ENCODE measurements at places on chromosomes 5 and 9.

DNA sequence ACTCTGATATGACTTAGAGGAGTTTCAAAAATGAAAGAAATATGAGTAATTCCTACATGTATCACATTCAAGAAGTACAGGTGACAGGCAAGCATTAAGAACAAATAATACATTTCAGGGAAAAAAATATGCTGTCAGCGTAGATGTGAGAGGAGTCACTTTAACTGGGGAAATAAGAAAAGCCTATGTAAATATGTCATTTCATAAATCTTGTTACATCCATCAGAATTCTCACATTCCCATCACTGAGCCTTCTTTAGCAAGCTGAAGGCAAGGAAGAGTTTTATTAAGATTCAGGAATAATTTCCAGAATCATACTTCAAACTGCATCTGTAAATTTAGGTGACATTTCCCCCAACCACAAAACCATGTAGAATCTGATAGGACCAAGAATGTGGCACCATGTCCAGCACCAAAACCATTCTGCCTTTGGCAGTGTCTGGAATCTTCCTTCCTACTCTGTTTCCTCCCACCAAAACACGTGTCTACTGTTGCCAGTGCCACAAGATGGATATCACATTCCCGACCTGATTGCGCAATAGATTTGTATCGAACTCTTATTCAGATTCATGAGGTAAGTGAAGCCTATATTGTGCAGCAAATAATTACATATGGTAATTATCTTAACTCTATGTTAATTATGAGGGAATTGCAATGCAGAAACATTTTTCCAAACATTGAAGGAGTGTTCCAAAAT is 690.9 kb downstream of the ISL1 start:
- DNase-seq, result no peak

- DNase-seq, result no peak
These were observed 402.9 kb upstream of the CLINT1 start for GRCh38 chr5:158261674-158262367.

GRCh38 chr5:133735346-133735745 is 123.0 kb upstream of the FSTL4 start:
- DNase-seq, result peak; percentile 97

DNA sequence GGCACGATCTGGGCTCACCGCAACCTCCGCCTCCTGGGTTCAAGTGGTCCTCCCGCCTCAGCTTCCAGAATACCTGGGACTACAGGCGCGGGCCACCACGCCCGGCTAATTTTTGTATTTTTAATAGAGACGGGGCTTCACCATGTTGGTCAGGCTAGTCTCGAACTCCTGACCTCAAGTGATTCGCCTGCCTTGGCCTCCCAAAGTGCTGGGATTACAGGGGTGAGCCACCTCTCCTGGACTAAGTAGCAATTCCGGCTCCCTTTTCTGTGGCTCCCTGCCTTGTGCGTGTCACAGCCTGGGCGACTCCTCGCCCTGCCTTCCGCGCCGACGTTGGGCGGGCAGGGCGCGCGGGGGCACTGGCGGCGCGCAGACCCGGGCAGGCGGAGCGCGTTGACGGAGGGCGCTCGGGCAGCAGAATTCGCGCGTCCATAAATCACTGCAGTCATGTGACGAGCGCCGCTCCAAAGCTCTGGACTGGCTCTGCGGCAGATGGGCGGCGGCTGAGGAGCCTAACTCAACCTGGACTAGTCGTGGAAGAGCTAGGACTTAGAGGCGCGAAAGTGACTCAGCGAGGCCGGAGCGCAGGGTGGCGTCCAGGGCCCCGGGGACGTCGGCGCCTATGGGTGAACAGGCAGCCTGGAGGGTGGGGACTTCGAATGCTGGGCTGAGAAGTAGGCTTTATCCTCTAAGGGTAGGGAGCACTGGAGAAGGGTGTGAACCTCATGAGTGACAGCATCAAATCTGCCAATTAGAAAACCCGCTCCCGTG is 1.4 kb upstream of the CIZ1 start:
- no peak for DNase-seq

DNA sequence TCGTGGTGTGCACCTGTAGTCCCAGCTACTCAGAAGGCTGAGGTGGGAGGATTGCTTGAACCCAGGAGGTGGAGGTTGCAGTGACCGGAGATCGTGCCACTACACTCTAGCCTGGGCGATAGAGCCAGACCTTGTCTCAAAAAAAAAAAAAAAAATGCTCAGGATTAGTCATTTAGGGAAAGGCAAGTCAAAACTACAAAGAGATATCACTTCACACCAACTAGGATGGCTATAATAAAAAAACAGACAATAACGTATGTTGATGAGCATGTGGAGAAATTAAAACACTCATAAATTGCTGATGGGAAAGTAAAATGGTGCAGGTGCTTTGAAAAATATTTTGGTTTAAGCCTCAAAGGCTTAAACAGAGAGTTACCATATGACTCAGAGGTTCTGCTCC is 6.3 kb upstream of the ANKRD34B start:
- no peak for DNase-seq

DNA sequence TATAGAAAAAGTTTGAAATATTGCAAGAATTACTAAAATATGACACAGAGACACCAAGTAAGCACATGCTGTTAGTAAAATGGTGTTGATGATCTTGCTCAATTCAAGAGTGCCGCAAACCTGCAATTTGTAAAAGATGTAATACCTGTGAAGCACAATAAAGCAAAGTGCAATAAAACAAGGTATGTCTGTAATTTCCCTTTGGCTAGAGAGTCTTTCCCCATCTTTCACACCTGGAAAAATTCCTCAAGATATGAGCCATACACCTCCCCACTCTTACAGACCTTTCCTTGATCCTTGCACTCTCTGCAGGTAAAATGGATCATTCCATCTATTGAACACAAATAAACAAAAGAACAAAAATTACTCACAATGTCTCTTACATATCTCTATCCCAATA is 597.8 kb downstream of the EFNA5 start:
- DNase-seq, result no peak

DNA sequence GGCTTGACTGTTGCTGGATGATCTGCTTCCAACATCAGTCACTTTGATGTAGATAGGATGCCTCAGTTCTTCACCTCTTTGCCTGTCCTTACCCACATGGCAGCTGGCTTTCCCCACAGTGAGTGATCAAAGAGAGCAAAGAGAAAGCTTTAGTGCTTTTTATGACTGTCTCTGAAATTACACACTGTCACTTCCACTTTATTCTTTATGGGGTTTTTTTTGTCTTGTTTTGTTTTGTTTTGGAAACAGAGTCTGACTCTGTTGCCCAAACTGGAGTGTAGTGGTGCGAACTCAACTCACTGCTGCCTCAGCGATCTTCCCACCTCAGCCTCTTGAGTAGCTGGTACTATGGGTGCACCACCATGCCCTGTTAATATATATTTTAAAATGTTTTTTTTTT is 32.4 kb upstream of the C5orf24 start:
- DNase-seq, result no peak

- no peak for DNase-seq
These were observed 5.5 kb downstream of the MRNIP start for GRCh38 chr5:179852993-179853547.

Measured in M059J (cell line).